Mesothelial cell of epicardium (in vitro differentiated cells): ENCODE measurements at places on chromosomes 6 and 20.

GRCh38 chr6:37316071-37316470 is 37.7 kb upstream of the RNF8 start:
- DNase-seq, result no peak

- DNase-seq, result no peak
Observed at GRCh38 chr6:35752330-35752729, 15.5 kb downstream of the ARMC12 start.

- no peak for DNase-seq
Observed at GRCh38 chr20:45289942-45290676, 16.5 kb upstream of the RBPJL start.

DNA sequence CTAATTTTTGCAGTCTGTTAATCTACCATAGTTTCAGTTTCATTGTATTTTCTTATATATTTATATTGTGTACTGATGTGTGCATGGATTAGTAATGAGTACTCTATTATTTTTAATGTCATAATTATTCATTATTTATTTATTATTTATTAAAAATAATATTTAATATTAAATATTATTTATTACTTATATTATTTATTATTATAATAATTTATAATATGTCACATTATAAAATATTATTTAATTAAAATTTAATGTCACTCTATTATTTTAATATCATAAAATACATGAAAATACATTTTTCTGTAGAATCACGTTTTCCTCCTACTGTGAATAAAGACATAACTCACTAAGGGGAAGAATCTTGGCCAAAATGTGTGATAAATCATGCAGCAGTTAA is 30.5 kb downstream of the POM121L2 start:
- DNase-seq, result no peak

GRCh38 chr6:148816117-148816516 is 69.3 kb downstream of the UST start:
- no peak for DNase-seq

DNA sequence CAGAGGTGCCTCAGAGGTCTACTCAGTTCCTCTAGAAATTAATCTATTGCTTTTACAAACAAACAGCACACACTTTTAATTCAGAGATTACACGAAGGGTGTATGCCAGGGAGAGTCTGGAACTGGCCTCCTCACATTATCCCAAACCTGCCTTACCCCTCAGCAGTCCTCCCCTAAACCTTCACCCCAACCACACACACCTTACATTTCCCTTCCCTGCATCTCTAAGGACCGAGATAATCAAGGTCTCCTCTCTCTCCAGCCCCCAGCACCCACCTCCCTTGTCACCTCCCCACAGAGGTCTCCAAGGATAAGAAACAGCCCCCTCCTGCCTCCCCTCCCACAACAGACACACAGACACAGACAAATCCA is 6.1 kb downstream of the HLA-DRB1 start:
- DNase-seq, result no peak

- no peak for DNase-seq
Observed at GRCh38 chr6:113763876-113764275, 93.3 kb upstream of the MARCKS start.

- DNase-seq, result no peak
Observed at GRCh38 chr6:30601436-30601814, 15.6 kb downstream of the PPP1R10 start.

DNA sequence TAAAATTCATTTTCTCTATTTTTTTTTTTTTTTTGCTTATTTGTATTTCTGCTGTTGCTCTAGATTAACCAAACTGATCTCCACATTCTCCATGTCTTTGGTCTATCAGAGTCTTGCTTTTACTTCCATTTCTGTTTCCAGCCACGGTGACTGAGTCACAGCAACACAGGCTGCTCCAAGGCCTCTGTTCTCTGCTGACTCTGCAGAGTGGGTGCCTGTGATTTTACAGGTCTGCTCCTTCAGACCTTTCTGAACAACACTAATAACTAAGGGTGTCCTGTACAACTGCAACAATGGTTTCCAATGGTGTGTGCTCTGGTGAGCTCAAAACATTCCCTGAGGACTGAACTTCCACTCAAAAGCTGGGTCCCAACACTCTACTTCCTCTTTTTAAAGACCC is 102.3 kb upstream of the BMP2 start:
- DNase-seq, result no peak

DNA sequence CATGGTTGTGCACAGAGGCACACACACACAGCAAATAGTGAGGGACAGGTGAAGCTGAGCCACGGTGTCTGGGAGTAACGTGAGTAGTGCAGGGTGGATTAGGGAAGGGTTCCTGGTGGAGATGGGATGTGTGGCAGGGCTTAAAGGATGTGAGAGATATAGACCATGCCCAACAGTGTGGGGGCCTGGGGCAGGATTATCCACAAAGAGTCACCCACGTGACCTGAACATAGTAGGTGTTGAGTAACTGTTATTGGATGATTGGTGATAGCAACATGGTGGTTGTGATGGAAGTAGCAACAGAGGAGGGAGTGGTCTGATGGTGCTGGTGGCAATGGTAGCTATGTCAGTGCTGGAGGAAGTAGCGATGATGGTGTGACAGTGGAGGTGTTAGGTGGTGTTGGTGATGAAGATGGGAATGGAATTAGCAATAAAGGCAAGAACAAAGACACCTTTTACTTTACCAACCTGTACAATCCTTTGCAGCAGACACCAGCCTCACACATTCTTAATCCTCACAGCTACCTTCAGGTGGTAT is 135.1 kb downstream of the MRPL14 start:
- DNase-seq, result no peak

GRCh38 chr6:115137910-115138309 is 795.1 kb upstream of the HS3ST5 start:
- no peak for DNase-seq
